ENCODE measurements at places on chromosomes 13 and 19.

- no peak for ATAC-seq
These were observed 2.8 kb upstream of the KLF5 start for GRCh38 chr13:73055813-73056564.

DNA sequence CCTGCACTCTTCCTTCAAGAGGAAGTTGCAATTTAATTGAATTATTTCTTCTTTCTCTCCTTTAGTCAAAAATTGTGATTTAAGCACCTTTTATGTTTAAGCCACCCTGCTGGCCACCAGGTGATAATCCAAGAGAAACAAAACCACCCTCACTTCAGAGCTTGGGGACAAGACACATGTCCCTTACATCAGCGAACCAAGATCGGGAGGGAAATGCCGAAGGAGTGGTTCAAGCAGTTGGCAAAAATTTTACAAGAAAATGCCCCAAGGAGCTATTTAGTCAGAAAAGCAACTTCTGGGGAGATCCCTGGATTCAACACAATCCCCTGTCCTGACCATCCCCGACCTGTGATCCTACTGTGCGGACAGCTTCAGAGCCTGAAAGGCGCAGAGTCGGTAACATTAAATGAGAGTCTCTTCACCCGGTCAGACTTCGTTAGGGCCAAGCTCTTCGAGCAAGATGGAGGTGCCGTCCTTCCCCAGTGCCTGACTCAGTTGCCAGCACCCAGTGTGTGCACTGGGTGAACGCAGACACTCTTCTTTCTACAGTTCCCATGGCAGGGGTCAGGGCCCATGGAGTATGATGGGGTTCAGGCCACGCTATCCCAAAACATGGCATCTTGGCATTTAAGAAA lies 78.6 kb upstream of the TM9SF2 start:
- ATAC-seq: no peak

DNA sequence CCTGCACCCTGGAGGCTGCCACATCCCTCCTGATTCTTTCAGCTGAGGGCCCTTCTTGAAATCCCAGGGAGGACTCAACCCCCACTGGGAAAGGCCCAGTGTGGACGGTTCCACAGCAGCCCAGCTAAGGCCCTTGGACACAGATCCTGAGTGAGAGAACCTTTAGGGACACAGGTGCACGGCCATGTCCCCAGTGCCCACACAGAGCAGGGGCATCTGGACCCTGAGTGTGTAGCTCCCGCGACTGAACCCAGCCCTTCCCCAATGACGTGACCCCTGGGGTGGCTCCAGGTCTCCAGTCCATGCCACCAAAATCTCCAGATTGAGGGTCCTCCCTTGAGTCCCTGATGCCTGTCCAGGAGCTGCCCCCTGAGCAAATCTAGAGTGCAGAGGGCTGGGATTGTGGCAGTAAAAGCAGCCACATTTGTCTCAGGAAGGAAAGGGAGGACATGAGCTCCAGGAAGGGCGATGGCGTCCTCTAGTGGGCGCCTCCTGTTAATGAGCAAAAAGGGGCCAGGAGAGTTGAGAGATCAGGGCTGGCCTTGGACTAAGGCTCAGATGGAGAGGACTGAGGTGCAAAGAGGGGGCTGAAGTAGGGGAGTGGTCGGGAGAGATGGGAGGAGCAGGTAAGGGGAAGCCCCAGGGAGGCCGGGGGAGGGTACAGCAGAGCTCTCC lies 6.9 kb upstream of the CEACAM5 start:
- ATAC-seq: no peak

DNA sequence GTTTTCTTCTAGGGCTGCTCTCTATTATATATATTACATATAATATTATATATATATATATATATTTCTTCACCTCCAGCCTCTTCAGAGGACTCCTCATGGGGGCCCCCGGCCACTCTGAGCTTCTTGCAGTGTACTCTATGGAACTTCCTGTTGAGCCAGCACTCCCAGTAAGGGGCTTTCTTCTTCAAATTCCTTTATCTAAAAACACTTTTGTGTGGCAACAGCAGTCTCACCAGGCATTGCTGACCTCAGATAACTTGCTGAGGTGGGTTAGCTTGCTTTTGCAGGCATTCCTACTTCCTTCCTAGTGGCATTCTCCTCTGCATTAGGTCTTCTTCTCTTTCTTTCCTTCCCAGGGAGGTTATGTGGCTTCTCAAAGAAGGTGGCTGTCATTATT lies 381.5 kb downstream of the MYO16 start:
- no peak for ATAC-seq

DNA sequence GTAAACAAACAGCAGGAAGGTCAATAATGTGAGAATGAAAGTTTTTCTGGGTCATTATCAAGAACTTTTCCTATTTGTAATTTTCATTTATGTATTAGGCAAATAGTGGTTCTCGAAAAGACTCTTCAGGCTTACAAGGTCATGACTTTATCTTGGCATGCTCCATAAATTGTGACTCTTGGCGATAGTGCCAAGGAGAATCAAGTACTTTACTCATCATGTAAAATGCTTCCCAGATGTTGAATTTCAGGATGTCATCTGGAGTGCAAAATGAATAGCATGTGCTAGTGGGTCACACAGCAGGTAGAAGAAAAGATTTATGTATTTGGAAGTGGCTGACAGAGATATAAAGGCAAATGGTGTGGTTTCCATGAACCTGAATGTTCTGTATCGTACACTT lies 1492.7 kb upstream of the PCDH20 start:
- no peak for ATAC-seq

DNA sequence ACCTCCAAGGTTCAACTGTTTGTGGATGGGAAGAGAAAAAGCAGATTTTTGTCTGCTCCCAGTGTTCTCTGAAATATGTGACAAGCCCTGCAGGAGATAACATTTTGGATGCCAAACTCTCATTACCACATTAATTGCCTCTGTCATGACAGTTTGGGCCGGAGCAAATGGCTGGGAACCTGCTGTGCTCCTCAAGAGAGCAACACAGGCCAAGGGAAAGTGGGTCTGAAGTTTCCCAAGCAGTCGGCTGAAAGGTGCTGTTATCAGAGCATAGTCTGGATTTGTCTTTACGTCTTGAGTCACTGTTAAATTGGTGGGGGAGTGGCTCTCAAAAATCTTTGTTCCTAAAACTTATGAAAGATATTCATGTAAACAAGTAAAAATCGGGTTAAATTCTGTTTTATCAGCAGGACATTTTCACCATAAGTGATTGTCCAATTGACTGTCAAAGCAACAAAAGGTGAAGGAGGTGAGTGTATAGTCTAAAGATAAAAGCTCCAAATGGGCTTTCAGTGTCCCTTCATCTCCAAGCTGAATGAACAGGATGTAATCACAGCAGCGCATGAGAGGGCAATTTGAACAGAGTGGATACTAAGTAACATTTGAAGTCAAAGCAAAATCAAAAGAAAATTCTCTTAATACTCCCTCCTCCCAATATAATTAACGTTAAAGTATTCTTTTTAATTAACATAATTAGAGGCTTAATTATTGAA lies 844.8 kb downstream of the PCDH17 start:
- no peak for ATAC-seq

DNA sequence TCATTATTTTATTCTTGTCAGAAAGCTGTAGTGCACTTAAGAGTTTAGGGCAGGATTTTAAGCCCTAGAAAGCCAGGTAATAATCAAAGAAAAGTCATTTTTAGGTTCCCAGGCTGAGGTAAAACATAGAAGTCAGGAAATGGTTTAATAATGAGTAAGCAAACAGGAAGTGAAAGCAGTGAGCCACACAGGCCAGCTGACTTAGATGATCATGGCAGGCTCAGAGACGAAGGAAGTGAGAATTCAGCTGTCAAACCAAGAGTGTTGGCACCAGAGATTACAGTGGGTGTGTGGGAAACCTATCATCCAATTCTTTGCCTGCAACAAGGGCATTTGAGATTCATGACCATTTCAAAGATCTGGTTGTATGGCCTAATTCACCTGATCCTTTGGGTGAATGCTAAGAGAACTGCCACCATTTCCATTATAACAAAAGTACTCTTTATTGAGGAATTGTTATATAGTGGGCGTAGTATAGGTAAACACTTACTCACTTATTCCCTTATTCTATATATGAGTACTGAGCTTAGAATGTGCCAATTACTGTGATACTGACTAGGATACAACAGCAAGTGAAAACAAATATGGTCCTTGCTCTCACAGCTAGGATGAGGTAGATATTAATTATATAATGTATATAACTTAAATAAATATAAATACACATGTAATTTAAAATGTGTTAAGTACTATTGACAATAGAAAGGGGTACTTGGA lies 103.7 kb upstream of the EDNRB start:
- peak; percentile 100 for ATAC-seq

- no peak for ATAC-seq
These were observed 2.7 kb downstream of the GYS1 start for GRCh38 chr19:48990400-48990799.

DNA sequence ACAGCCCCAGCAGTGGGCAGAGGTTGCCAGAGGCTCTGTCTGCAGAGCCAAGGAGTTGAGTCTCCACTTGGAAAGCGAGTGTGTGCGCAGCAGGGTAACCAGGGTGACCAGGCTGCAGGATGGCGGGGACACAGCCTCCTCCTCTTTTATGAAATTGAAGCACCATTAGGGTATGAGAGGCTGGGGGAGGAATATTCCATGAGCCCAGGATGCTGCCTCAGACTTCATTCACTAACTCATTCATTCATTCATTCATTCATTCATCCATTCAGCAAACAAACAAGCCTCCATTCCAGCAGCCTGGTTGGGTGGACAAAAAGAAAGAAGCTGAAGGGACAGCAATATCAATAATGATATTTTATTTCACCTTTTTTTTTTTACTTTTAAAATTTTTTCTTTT lies 6.6 kb upstream of the LMTK3 start:
- ATAC-seq: no peak

GRCh38 chr19:7366701-7367420 lies 18.1 kb downstream of the ARHGEF18 start:
- ATAC-seq: peak; percentile 61

DNA sequence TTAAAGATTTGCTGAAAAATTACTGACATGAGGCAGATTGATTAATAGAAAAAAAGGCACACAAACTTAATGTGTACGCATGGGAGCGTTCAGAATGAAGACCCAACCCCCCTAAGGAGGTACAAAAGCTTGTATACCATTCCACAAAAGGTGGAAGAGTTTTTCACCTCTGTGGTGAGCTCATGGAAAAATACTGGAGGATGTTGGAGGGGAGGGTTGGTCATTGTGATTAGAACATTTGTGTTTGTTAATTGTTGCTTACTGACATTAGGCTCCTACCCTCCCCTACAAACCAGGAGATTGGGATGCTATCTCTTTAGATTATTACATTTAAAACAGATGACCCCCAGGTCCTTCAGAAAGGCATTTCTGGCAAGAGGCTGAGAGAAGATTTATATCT lies 1973.3 kb downstream of the OLFM4 start:
- no peak for ATAC-seq

- no peak for ATAC-seq
These were observed 16.8 kb upstream of the RCBTB2 start for GRCh38 chr13:48549658-48550057.

DNA sequence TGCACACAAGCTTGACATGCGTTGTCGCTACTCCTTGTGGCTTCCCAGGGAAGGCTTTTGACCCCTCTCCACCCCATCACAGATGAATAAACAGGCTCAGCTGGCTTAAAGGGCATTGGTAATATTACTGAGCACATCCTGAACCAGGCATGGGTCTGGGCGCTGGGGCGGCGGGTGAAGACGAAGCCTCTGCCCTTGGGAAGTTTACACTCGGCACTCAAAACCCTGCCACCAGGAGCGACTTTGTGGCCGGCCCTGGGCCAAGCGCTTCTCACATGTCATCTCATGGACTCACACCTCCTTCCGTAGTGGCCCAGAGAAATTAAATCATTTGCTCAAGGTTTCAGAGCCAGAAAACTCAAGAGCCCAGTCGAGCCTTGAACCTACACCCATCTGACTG lies 32.6 kb upstream of the ASF1B start:
- no peak for ATAC-seq

- ATAC-seq: peak; percentile 40
These were observed at the start of gene USF2 for GRCh38 chr19:35268536-35269437. Gene USF2, plus strand, starts transcription at chr19:35268962. Its CDS starts 140 bp downstream, at chr19:35269102.

DNA sequence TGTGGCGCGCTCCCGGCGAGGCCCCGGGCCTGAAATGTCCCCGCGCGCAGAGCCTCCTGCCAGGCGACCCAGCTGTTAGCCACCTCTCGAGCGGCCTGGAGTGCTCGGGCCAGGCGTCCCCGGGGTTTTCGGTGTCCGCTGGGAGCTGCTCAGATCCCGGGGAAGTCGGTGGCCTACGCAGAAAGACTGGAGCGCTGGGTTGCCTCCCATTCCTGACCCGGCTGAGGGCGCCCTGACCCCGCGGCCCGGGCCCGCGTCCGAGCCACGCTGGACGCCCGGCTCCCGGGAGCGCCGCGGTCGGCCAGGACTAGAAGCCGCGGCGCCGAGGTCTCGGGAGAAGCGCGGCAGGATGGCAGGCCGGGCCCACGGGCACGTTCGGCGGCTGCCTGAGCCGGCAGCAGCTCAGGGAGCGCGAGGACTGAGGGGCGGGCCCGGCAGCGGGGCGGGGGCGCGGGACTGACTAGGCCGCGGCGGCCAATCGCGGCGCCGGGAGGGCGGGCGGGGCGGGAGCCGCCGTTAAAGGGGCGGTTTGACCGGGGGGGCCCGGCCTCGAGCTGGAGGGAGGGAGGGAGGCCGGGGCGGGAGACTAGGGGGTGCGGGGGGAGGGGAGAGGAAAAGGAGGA lies 1.3 kb upstream of the ZIC2 start:
- ATAC-seq: peak; percentile 78

DNA sequence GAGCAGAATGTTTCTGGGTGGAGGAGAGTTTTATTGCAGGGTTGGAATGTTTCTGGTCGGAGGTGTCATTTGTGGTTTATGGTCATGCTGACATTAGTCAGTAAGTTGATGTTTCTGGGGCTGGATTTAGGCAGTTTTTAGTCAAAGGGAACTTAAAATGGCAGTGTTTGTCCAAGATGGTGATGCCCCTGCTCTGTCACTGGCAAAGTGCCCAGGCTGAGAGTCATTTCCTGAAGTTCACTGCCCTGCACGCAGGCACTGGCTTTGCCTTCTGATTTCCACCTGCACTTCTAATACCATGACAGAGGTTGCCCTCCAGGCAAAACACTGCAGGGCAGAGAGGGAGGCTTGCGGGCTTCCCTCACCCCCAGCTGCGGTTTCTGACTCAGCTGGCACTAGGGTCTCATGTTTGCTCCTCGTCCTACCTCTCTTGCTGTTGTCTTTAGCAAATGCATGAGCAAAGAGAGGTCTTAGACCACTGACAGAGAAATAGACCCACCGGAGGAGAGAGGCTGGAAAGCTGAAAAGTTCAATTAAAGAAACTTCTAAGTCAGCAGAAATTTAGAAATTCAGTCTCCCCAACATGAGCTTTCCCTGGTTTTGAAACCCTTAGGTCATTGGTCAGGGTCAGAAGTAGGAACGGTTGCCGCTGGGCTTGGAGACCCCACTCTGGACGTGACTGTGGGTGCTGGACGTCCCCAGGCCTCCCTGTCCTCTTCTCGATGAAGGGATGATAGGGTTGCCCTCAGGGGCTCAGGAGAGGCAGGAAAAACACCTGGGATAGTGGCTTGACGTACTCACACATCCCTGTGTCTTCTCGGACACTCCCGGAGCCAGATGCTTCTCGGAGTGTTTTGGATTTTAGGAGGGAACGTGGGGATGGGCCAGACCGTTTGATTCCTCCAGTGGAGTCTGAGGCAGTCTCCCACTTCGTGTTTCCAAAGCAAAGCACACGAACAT lies 26.3 kb downstream of the TMEM255B start:
- ATAC-seq: no peak

- ATAC-seq: no peak
These were observed 193.6 kb downstream of the COL4A1 start for GRCh38 chr13:110113284-110113764.

Measured in stimulated activated memory B cell treated with anti-CD40 and anti-IgM and Interleukin-4, amounts not matched to agents 10 μg/mL and 1 μg/mL and 100 μg/mL, for 72 hours (primary cell).